EL (cell line): ENCODE measurements at places on chromosomes 1 and 21.

DNA sequence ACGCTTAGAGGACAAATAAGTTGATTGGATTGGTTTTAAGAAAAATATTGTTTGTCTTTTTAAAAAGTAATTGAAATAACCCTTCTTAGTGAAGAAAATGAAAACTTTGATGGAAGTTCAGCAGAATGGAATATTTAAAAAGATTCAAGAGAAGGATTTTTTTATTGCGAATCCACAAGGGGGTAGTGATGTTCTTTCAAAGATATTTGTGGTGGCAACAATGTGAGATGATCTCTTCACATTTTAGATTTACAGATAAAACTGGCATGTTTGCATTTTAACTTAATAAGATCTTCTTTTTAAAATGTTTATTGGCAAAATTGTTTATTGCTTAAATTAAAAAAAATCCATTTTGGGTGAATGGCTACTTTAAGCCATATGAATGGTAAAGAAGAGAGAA, 8.9 kb downstream of the CAMTA1 start:
- DNase-seq, result peak; percentile 54

- no peak for DNase-seq
Observed at GRCh38 chr21:14046401-14046800, 164.4 kb downstream of the LIPI start.

- DNase-seq, result peak; percentile 8
Observed at GRCh38 chr21:26916799-26917198, 50.1 kb downstream of the ADAMTS5 start.

DNA sequence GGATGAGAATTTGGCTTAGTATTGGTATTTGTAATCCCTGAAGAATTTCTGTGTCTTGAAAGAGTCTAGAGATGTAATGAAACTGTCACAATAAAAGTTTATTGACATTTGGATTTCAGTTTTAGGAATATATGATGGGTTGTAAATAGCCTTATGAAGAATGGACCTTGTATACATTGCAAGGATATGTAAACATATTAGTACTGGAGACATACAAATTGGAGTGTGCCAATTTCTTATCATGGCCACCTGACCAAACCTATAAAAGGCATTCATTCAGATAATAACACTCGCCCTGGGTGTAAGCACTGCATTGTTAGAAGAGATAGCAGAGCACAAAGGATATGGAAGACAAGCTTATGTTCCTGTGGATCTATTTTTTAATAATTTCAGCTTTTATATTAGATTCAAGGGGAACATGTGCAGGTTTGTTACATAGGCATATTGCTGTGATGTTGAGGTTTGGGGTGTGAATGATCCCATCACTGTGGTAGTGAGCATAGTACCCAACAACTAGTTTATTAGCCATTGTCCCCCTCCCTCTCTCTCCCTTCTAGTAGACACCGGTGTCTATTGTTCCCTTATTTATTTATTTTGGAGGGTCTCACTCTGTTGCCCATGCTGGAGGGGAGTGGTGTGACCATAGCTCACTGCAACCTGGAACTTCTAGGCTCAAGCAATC, 8.6 kb downstream of the S1PR1 start:
- no peak for DNase-seq

DNA sequence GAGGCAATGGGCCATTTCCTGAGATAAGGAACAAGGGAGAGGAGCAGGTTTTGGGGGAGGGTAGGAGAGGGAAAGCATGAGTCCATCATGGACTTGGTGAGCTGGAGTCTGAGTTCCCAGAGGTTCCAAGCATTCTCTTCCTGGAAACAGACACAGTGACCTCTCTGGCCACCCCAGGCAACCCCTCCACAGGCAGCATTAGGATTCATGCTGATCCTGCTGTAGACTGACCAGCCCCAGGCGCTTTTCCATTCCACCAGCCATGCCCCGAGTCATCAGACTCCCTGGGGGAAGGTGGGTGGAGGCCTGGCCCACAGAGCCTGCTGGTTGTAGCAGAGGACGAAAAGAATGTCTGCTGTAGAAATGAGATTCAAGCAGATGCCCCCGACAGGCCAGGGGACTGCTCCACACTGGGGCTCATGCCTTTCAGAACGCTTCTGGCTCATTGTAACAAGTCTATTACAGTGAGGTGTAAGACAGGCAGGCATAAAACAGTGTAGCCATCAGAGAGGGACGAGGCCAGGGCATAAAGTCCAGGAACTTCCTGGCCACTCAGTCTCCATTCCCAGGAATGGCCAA, 52.2 kb downstream of the KCND3 start:
- DNase-seq, result no peak

- DNase-seq, result no peak
Observed at GRCh38 chr1:32411261-32411660, 17.0 kb upstream of the BSDC1 start.

GRCh38 chr1:26158908-26159742, at the start of gene FAM110D:
FAM110D (plus strand) TSS chr1:26159079; CDS start chr1:26161292, 2,213 bp downstream.
- no peak for DNase-seq

DNA sequence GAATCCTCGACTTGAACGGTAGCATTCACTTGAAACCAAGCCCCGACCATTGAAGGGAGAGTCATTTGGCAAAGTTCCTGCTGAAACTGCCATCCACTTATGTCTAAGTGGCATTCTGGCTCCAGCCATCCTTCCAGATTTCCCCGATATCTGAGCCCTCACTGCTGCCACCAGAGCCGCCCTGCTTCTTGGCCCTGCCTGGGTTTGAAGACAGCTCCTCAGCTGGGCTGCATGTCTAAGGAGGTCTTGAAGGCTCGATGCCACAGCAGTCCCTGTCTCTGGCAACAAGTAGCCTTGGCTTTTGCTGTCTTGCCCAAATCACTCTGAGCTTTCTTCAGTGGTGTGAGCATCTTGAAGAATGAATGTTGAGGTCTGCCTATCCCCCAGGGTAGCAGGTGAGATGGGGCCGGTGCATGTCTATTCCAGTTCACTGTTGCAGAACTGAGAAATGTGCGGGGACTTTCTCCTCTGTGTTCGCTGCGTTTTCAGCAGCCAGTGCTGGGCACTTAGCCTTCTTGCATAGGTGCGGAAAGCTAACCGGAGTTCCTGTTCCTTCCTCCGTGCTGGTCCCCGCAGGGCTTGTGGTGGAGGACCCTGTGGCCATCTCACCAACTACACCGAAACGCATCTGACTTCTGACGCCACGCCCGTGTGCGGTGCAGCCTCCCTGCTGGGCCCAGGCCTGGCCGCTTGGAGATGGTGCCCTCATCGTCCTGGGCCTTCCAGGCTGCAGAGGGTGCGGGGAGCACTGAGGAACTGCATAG, 29.2 kb downstream of the MAN1C1 start:
- DNase-seq, result no peak

- DNase-seq, result no peak
Observed at GRCh38 chr1:83509301-83509781, 489.6 kb downstream of the TTLL7 start.

DNA sequence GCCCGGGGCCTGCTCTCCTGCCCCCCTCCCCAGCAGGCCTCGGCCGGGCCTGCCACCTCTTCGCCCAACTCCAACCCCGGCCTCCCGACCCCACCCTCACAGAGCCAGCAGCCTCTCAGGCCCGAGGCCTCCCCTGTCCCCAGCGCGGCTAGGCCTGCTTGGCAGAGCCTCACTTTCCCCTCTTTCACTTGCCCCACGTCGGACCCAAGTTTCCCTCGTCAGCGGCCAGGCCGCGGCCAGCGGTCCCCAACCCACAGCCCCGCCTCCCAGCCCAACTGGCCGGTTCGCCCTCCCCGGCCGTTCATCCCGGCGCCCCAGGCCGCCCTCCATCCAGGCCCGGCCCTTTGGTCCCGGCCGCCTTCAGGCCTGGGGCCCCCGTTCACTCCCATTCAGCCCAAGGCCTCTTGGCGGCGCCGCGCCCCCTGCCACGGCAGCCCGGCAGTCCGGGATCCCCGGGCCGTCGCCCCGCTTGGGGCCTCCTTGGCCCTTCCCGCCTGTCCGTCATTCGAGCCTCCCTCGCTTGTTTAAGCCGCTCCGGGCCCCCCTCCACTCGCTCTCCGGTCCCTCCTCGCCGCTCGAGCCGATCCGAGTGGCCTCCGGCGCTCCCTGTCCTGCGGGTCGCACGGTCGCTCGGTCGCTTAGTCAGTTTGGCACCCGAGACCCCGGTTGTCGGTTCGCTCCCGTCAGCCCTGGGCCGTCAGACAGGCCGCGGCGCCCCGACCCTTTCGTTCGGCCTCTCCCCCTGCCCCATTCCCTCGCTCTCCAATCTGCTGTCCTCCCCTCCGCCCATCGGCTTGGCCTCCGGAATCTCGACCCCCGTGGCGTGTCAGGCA, 1.4 kb downstream of the LRRC41 start:
- DNase-seq, result peak; percentile 54

- DNase-seq, result peak; percentile 74
Observed at GRCh38 chr1:206631085-206631509, 4.2 kb upstream of the DYRK3 start.

GRCh38 chr1:26692793-26693490, 2.9 kb upstream of the ARID1A start:
- peak; percentile 99 for DNase-seq

DNA sequence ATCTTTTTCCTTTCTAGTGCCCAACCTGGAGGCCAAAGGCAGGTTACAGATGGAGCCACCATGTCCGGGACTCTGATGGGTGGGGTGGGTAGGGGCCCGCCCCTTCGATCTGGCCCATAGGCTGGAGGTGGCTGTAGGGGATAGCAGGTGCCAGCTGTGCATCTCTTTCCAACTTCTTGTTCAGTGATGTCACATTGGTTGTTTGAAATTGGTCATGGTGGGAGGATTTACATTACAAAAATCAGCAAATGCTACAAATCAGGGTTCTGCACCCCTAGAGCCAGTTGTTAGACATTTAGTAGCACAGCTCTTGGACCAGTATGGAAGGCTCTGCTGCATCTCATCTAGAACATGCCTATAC, 22.4 kb upstream of the POU3F1 start:
- no peak for DNase-seq

- no peak for DNase-seq
Observed at GRCh38 chr1:242738702-242739645, 214.5 kb upstream of the PLD5 start.

DNA sequence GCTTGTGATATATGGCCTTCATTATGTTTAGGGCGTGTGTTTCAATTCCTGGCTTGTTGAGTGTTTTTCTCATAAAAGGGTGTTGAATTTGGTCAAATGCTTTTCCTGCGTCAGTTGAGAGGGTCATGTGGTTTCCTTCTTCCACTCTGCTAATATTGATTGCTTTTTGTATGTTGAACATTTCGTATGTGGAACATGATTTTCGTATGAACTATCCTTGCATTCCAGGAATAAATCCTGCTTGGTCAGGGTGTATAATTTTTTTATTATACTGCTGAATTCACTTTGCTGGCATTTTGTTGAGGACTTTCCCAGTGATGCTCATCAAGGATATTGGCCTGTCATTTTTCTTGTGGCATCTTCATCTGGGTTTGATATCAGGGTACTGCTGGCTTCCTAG, 4.7 kb upstream of the ATAD3A start:
- DNase-seq, result no peak

DNA sequence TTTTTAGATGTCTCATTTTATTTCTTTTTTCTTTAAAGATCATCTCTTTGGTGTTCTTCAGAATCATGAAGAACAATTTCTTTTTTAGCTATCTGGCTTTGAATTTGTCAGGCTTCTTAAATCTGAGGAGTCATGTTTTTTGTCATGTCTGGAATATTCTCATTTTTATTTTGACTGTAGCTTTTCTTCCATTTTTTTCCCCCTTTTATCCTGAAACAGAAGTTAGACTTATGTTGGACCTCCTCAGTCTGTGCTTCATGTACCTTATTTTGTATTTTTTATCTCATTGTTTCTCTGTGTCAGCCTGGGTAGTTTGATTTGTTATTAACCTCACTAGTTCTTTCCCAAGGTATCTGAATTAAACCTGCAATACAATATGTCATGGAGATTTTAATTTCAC, 319.2 kb upstream of the ADGRL4 start:
- no peak for DNase-seq

DNA sequence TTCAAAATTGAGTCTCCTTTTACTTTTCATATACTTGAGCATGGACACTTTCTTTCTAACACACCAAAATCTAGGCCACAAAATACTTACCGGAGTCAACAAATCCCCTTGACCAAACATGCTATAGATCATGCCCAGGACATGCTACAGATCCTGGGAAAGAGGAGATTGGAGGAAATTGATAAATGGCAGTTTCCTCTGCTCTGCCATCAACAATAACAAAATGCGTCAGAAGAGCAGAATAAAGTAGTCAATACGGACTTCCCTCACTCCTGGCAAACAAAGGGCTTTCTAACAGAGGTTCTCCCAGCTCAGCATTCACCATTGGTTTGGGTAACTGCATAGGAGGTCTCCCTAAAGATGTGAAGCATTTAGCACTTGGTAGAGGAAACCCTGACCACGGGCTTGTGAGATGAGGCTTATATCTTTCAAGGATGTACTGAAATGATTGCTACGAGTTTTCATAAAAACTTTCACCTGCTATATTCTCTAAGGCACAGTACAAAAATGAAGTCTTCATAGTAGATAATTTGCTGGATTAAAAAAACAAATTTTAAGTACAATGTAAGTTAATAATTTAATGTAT, 283.8 kb upstream of the RUNX1 start:
- DNase-seq, result no peak

DNA sequence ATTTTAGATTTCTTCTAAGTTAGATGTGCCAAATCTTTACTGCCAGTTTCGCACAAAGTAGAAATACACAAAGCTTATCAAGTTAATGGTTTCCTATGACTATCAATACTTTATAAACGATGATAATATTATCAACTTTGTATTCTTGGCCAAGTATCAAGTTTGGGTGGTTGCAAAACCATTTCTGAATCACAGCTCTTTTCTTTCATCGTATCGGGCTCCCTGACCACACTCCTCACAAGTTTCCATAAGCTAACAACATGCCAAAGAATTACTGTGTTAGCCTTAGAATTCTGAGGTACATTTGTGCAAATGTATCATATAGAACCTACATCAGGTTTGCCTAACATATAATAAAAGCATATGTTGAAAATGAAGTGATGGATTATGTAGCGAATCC, 311.0 kb downstream of the KCTD3 start:
- no peak for DNase-seq

- no peak for DNase-seq
Observed at GRCh38 chr21:38605236-38605635, 107.0 kb upstream of the ERG start.

DNA sequence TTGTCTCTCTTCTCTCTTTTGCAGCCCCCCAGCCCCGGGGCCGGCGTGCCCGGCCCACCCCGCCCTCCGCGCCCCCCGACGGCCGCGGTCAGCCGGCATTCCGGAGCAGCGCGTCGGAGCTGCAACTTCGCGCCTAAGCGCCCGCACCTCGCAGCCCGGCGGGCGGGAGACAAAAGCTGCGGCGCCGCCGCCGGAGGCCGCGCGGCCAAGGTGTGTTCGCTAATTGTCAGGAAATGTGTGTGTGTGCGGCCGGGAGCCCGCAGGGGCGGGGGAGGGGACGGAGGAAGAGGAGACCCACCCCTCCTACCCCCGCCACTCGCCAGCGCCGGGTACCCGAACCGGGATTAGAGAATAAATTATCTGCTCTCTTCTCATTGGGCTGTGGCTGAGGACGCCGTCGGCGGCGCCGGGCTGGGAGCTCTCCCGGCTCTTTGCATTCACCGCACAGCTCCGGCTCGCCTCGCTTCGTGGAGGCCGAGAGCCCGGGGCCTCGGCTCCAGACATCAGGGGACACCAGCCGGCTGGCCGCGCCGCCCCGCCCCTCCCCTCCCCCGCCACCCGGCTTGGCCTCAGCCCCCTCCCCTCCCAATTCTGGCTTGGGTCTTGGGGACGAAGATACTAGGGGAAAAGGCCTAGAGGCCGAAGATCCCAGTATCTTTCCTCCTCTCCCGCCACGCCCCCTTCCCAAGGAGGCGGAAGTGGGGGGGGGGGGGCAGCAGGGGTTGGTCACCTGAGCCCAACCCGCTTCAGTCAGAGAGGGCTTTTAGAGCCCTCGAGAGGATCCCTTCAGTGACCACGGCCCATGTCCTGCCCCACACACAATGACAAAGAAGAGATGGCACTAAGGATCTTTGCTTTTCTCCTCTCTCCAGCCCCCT, 1.3 kb upstream of the BLACAT1 start:
- no peak for DNase-seq

GRCh38 chr1:101122452-101123166, 97.0 kb upstream of the DPH5 start:
- DNase-seq, result no peak
